Central memory CD4-positive, alpha-beta T cell (primary cell): ENCODE measurements at places on chromosomes 12 and 14.

GRCh38 chr14:79369359-79370332 is 841.7 kb downstream of the DIO2 start:
- no peak for DNase-seq

DNA sequence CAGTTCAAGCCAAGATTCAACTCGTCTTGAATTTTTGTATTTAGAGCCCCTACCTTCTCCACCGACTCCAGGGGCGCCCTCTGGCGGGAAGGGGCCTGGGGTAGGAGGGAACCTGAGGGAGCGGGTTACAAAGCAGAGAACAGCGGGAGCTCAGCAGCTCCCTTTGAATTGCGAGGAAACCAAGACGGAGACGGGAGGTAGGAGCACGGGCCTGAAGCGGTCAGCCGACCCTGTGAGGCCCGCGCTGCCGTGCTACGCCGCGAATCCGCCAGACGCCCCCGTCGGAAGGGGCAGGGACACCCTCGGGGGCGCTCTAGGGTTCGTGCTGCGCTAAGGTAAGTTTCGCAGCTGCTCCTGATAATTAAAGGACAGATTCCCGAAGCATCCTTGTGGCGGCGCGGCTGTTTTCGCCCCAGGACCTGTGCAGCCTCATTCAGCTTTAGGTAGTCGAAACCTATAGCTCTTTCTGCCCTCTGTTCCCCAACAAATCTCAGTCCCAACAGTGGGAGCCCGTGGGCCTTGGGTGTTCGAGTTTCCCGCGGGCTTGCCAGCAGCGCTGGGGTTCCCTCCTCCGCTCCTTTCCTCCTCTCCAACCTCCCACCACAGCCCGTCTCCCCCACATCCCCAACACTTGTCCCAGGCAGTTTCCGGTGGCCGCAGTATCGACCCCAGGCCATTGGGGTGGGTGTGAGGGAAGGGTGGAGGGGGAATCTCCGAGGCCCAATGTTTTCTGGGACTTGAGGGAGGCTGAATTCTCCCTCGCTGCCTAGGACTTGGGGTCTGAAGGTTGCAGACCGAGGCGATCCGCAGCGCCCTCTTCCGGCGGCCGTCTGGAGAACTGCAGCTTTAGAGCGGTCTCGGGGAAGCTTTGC is 5.1 kb upstream of the NKX2-1 start:
- DNase-seq: no peak

DNA sequence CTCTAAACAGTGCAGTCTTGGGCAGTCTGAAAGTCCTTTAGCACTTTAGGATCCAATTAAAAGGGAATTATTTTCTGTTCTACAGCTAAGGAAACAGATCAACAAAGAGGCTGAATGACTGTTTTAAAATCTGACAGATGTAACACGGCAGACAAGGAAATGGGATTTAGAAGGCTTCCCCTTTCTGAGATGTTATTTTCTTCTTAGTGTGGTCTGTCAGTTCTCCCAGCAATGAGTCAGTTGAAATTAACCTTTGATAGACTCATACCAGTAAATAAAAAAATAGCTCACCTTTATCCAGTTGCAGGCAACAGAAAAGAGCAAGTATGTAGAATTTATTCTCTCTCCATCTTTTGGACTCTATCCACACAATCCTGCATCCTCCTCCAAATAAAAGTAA is 98.1 kb downstream of the NEDD1 start:
- DNase-seq: no peak

- DNase-seq: no peak
These were observed 53.2 kb downstream of the RPAP3 start for GRCh38 chr12:47652521-47653234.

- no peak for DNase-seq
These were observed 238.6 kb upstream of the CRY1 start for GRCh38 chr12:107331912-107332311.

DNA sequence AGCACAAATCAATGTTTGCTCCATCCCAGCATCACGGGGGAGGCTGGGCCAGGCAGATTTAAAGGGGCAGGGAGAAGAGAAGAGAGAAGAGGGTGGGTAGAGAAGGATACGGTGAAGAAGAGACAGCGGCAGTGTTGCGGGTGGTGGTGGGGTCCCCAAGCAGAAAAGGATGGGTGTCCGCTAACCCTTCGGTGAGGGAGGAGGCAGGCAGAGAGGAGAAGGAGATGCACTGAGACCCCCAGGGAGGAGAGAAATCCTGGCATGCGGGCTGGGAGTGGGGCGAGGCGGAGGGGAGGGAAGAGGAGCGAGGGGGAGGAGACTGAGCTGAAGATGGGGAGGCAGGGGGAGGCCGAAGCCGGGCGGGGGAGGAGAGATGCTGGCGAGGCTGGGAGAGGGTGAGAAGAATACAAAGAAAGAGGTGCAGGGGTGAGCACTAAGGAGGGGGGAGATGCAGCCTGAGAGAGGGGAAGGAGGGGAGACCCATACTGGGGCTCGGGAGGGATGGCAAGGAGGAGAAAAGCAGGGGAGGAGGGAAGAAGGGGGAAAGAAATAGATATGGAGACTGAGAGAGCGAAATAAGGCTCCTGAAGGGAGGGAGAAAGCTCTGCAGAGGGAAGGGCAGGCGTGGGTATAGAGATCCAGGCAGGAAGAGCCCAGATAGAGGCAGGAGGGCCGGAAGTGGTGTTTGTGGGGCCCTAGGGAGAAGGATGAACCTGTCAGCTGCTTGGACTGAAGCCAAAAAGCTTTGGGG is at the start of gene JPH4:
JPH4 (minus strand) TSS at position 231 of the 751 bp plus-strand sequence. CDS start 1,337 bp downstream, outside the sequence.
- no peak for DNase-seq

DNA sequence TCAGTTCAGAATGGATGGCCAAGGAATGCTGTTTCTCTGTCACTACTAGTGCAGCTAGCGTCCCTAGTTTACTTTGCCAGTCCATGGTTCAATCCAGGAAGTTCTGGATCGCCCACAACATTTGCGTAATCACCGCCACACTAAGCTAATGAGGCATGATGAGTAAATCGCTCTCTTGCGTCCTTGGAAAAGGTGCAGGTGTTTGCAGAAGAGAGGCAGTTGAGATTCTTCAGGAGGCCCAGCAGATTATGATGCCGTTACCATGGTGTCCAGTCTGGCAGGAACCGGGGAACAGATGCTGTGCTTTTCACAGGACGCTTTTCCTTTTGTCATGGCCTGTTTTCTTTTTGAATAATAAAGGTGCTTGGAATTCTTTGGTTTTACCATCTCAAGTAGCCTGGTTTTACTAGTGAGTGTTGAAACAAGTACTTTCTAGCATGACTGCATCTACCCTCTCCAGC is 9.0 kb downstream of the TPH2 start:
- no peak for DNase-seq

- peak; percentile 71 for DNase-seq
These were observed 5.7 kb upstream of the NEK9 start for GRCh38 chr14:75132382-75133086.

DNA sequence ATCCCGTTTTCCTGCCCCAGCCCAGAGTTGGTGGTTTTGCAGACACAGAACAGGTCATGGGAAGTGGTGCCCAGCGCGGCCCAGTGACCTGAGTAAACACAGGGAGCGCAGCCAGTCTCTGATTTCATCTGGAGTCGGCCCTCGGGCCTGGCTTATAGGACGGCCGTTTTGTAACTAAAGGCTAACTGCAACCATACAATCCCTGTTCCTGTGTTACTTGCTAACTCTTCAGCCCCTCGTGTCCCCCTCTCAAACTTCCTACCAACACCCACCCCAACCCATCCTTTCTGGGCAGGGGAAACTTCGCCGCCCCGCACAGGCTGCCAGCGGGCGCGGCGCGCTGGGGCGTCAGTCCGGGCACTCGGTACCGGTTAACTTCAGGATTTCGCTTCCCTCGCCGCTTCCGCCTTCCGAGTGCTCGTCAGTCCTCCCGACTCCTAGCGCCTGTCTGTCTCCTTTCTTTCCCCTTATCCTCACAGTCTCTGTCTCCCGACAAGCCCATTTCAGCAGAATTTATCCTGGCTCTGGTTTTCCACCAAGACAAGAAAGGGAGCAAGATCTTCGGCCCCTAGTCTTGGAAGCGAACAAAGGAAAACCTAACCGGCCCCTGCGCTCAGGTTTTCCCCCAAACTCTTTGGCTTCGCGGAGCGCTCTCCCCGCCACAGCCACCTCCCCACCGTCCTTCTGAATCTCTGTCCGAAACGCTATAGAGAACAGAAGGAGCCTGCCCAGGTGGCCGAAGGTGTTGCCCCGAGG is 2.0 kb downstream of the SIX1 start:
- DNase-seq: no peak

- DNase-seq: no peak
These were observed 14.0 kb downstream of the CCER1 start for GRCh38 chr12:90940872-90941499.

- DNase-seq: no peak
These were observed 50.3 kb downstream of the BAZ1A start for GRCh38 chr14:34824826-34825225.

- DNase-seq: no peak
These were observed 18.5 kb downstream of the ANAPC5 start for GRCh38 chr12:121333747-121334146.

DNA sequence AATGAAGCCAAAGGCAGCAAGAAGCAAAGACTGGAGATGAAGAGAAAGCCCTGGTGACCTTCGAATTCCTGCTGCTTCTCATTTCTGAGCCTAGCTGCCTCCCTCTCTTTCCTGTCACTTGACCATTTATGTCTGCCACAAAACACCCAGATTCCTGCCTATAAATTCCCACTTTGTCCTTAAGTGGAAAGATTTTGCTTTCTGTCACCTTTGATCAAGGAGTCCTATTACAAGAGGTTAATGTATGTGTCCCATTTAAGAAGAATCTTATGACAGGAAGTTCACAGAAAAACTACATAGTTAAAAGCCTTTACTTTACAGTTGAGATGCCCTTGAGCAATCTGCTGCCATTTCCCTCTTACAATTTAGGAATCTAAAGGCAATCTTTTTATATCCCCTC is 155.7 kb downstream of the GALC start:
- DNase-seq: no peak

DNA sequence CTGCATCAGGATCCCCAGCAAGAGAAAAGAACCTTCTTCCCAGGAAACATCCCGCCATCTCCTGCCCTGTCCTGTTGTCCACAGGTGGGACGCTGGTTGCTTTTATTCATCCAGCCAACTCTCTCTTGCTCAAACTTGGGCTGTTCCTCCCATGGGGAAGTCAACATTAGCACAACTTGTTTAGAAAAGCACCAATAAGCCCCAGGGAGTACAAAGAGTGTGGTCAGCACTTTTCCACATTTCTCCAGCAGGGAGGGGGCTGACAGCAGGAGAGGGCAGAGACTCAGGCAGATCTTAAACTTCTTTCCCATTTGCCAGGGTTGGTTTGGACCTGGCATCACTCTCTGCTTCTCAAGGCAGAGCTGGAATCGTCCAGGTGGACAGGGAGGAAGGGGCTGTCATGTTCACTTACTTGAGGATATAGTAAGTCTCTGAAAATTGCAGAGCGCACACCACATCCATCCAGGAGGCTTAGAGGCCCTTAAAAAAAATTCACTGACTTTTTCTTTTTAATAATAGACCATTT is 74.9 kb downstream of the RBM19 start:
- DNase-seq: no peak

- DNase-seq: peak; percentile 77
These were observed at the start of gene CD4 for GRCh38 chr12:6788972-6789924. CD4 (plus strand) TSS chr12:6789528; CDS start chr12:6800139, 10,611 bp downstream.

DNA sequence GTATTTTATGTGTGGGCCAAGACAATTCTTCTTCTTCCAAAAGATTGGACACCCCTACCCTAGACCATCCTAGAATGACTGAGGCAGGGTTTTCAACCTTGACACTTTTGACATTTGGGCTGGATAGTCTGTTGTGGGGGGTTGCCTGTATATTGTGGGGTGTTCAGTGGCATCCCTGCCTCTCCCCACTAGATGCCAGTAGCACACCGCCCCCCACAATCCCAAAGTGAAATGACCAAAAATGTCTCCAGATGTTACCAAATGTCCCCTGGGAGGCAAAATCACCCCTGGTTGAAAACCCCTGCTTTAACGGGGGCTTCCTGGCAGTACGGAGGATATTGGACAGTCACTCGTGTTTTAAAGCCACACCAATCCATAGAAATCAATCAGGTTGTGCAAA is 219.6 kb downstream of the PHETA1 start:
- no peak for DNase-seq

DNA sequence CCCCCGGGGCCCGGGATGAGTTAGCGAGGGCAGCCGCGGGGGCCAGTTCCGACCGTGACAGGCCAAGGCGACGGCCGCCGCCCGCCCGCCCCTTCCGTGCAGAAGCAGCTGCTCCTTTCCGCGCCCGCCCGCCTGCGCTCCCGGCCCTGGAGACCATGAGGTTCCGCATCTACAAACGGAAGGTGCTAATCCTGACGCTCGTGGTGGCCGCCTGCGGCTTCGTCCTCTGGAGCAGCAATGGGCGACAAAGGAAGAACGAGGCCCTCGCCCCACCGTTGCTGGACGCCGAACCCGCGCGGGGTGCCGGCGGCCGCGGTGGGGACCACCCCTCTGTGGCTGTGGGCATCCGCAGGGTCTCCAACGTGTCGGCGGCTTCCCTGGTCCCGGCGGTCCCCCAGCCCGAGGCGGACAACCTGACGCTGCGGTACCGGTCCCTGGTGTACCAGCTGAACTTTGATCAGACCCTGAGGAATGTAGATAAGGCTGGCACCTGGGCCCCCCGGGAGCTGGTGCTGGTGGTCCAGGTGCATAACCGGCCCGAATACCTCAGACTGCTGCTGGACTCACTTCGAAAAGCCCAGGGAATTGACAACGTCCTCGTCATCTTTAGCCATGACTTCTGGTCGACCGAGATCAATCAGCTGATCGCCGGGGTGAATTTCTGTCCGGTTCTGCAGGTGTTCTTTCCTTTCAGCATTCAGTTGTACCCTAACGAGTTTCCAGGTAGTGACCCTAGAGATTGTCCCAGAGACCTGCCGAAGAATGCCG is 699 bp downstream of the MGAT2 start:
- DNase-seq: no peak

DNA sequence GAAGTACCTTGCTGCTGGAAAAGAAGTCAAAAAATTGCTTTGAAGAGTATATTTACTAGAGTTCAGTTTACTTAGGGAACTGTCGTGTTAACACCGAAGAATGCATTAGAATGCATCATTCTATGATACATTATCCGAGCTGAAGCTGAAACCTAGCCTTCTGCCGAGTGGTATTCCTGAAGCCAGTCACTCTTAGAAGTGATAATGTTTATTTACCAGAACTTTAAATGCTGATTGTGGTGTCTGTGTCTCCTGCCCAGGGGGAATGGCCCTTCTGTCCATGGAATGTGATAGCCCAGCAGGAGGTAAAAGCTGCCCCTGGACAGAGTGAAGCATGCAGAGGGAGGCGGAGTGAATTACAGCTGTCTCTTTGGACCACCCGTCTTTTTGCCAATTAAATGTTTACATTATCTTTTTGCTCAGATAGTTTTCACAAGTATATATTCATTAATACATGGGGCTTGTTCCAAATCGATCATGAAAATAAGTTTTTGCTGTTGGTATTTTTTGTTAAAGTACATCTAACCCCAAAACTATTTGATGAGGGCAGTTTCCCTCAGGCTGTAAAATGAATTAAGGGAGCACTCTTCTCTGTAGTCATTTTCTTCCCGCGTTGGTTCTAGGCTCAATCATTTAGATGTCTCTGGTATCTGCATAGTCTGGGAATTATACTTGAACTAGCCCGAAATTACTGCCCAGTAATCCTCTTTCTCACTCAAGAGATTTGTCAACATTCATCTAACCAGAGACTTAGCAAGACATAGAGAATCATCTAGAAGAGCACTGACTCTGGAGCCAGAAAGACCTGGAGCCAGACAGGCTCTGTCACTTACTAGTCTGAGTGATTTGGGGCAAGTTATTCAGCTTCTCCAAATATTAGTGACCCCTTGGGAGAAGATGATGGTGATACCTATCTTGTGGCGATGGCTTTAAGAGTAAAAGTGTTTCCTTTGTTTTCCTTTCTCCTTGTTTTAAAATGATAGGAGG is 147.6 kb downstream of the CRADD start:
- DNase-seq: no peak

GRCh38 chr12:14769466-14769968 is 33.8 kb downstream of the WBP11 start:
- DNase-seq: no peak
